ENCODE measurements at places on chromosomes 5 and 9.

GRCh38 chr5:136730426-136730825 is 365.1 kb upstream of the TRPC7 start:
- no peak for DNase-seq

DNA sequence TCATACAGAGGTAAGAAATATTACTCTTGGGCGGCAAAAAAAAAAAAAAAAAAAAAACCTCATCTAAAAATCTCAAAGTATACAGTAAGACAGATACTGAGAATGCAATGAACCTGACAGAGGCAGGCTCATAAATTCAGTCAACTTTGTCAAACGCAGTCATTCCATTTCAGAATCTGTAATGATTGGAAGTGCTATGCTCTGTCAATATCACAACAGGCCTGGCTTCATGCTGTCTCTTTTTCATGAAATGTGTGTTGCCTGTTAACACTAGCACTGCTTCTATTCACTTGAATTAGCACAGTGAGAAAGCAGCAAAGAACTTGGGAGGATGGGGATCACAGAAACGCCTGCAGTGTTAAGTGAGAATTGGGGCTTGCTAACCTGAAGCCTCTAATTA is 200.3 kb upstream of the EFNA5 start:
- DNase-seq: no peak

DNA sequence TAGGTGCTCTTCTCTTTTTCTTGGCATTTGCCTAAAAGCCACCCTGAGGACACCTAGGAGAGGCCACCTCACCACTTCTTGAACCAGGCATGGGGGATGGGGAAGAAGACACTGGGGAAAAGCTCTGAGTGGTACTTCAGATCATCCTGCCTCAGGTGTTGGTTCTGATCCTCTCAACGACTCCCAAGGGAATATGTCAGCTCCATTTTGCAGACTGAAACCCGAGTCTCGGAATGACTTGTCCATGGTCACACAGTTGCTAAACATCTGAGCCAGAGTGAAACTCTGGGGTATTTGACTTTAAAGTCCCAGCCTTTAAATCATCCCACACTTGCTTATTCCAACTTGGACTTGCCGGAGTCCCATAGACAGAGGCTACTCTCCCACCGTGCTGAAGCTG is 120.6 kb upstream of the GABRP start:
- DNase-seq: no peak

DNA sequence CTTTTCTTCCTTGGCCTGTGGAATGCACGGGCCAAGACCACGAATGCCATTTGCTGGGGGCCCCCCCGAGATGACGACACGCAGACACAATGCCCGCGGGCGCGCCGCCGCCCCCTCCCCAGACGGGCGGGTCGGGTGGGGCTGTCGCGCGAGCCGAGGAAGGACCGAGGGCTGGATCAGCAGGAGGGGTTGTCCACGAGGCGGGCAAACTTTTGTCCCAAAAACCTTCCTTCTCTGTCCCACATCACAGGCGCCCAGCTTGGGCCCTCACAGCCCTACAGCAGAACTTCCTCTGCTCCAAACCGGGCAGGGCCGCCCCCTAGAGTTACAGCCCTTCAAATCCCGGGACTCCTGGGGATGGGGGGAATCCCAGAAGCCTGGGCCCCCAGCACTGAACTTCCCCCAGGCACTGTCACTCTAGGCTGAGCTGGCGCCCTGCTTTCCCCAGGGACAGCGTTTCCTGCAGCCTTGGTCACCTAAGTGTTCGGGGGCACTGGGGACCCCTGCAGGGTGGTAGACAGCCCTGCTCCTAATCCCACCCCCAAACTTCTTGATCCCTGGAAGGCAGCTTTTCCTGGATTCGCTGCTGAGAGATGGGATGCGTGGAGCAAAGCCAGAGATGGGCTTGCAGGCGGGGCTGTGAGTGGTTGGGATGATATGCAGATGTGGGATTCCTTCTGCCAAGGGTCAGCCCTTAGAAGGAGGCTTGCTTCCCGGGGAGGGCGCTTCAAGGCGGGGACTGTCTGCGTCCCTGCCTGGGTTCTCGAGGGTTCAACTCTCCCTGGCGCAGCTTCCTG is 980 bp downstream of the COL5A1 start:
- no peak for DNase-seq

DNA sequence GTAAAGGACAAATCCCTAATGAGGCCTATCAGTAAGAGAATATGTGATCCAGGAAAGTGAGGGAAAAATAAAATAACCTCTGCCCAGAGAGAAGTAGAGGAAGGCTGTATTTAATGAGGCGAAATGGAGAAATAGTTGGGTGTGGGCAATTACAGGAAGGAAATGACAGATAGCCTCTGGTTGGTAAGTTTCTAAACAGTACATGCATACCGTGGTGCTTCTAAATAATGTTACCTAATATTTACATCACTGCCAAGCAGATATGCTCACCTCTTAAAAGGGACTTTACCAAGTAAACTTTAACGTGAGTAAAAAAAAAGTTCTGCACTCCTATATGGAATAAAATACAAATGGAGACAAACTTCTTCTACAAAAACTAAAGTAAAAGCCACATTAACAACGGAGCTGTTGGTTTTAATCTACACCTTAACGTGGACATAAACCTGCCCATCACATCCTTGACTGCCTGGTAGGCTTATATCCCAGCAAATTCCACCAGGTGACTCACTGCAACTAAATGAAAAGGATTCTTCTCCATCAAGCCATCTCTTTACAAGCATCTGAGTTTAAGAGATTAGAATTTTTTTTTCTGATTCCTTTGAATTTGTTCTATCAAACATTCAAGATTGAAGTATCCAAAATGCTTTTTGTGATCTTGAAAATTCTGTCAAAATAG is 12.4 kb downstream of the NFIL3 start:
- DNase-seq: no peak

DNA sequence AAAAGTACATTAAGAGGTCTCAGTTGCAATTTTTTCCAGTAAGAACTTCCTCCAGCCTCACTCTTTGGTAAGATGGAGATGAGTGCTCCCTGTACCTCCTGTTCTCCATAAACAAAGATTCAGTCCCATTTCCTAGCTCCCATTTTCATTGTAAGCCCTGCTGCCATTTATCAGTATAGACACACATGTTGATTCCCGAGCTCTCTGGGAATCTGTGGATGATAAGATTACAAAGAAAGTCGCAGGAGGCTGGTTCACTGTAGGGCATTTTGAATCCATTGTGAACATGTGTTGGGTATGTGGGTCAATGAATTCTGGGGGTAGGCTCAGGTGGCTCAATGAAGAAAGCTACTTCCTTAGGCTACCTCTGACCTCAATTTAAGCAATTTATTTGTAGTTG is 36.7 kb downstream of the RGMB start:
- DNase-seq: no peak

DNA sequence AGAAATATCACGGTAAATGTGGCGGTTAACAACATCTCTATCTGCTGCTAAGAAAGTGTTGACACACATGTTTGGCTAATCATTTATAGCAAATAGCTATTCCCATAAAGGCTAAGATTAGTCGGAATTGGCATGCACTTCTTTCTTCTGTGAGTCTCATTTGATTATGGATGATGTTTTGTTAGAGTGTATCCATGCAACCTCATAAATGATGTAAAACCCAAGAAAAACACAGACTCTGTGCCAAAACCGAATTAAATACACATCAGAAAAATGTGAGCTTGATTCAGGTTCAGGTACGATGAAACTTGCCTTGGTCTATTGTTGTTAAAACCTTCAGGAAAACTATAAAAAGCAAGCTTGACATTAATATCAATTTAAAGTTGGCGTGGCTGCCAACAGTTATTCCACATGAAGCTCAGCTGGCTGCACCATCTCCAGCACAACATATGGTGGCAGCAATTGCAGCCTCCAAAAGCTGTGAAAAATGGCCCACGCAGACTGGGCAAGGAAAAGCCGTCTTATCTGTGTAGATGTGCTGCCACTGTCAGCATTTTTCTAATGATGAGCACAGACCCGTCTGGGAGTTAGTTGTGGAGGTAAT is 41.1 kb upstream of the ICE1 start:
- no peak for DNase-seq

DNA sequence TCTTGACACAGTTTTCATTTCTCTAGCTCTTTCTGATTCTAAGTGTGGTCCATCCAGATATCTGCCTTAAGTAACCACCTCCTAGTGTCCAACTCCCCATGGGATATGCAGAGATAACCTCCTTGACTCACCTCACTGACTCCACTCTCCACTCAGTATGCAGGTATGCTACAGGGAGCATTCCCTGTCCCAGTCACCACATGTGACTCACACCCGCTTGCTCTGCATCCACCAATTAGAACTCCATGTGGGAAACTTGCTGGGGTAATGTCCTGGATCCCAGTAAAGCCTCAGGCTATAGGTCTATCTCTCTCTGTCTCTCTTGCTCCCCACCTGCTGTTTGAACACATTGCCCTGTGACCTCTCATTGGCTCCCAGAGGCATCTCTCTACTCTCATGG is 563.9 kb downstream of the HTR1A start:
- DNase-seq: no peak

DNA sequence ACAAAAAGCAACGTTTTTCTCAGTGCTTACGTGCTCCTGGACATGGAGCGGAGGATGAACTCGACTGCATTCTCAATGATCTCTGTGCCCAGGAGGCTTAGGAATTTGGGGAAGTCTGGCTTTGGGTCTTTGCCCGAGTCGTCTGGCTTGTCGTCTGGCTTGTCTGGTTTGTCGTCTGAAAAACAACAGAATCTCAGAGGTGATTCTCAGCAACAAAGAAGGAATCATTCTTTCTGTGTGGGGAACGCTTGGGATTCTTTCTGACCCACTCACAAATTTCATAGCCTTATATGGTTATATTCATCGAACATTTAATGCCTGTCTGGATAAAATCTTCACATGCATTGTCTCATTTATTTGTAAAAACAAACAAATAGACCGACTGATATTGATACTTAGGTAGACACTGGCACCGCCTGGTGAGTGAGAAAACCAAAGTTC is 4.7 kb downstream of the C5orf46 start:
- DNase-seq: no peak

DNA sequence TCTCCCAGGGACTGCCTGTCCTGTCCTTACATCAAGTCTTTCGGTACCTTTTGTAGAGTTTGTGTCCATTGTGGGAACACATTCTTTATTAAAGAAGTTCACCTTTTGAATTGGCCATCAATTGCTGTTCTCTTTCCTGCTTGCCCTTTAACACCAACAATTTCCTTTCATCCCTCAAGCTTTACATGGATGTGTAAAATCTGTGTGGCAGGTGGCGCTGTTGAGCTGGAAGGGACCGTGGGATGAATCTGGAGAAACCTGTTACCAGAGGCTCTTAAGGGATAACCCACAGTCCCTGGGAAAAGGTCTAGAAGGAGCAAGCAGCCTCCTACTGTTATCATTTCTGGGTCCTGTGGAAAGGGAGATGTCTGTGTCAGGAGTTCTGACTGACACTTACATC is 7.9 kb upstream of the ZFP62 start:
- DNase-seq: peak; percentile 56

GRCh38 chr5:43601454-43602260 is 1.3 kb upstream of the NNT start:
- DNase-seq: no peak

DNA sequence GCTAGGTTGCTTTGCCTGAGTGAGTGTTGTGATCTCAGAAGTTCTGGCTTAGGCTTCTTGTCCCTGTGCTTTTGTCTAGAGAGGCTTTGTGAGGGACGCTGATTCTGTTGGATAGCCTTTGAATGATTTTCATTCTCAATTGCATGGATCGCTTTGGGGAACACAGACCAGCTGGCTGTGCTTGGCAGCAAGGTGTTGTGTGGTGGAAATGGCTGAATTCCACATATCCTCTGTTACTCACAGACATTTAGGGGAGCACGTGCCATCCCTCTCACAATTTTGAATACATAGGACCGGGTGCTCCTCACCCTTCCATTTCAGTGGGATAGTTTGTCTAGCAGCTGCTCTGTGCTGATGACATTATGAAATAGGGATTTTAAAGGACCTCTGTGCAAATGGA is 76.2 kb downstream of the IQGAP2 start:
- no peak for DNase-seq

- DNase-seq: no peak
Measured at GRCh38 chr9:133996531-133997520, 4.7 kb upstream of the VAV2 start.

- no peak for DNase-seq
Measured at GRCh38 chr5:123452401-123452800, 29.2 kb upstream of the CEP120 start.

GRCh38 chr9:130883479-130883878 is 13.1 kb downstream of the QRFP start:
- DNase-seq: no peak

GRCh38 chr5:139668064-139668880 is 20.1 kb downstream of the CXXC5 start:
- no peak for DNase-seq

DNA sequence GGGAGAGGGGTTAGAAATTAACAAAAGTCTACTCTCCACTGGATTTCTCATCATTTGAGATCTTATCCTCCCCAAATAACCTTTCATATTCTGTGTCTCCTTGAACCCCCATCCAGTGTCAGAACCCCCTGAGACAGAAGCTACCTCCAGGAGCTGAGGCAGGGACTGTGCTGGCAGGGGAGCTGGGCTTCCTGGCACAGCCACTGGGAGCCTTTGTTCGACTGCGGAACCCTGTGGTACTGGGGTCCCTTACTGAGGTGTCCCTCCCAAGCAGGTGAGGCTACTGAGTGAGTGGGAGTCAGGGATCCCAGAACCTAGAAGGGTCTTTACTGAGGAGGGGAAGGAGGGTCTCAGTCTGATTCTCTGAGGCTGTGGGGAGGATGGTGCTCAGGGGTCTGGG is 1.9 kb downstream of the SLC4A9 start:
- no peak for DNase-seq

- DNase-seq: no peak
Measured at GRCh38 chr5:74185599-74185998, 454.9 kb downstream of the ENC1 start.

GRCh38 chr5:65830856-65831255 is 95.5 kb upstream of the ERBIN start:
- no peak for DNase-seq

GRCh38 chr5:31036411-31036810 is 157.1 kb upstream of the CDH6 start:
- DNase-seq: no peak

DNA sequence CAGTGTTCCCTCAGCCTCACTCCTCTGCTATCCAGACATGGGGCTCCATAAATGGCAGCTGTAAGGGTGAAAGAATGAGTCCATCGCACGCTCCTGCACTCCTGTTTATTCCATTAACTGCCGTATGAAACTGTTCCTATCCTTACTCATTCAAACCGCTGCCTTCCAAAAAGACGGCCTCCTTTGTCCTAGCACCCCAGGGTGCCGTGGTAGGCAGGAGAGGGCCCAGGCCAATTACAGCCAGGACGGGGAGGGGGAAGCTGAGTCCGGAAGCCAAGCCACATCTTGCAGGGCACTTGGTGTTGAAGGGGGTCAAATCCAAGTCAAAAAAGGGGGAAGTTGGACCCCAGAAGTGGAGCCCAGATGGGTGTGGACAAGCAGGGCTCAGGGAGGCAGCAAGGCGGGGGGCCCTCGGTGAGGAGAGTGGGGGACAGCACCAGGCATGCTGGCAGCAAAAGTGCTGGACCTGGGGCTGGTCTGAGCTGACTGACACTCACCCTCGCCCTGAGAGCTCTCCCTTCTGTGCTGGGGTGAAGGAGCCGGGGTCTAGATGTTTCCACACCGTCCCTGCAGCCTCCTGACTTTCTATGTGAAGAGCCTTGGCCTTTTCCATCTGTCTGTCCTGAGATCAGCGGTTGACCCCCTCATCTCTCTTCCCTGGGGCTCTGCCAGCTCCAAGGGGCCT is 63.3 kb downstream of the COL23A1 start:
- no peak for DNase-seq

All from stimulated activated CD4-positive, alpha-beta T cell treated with anti-CD3 and anti-CD28 coated beads, Interleukin-1b, Interleukin-23, amount 100 ng/mL, for 4 hours (primary cell).